Stomach (tissue), 19 donors: ENCODE measurements at places on chromosomes 4 and X.

DNA sequence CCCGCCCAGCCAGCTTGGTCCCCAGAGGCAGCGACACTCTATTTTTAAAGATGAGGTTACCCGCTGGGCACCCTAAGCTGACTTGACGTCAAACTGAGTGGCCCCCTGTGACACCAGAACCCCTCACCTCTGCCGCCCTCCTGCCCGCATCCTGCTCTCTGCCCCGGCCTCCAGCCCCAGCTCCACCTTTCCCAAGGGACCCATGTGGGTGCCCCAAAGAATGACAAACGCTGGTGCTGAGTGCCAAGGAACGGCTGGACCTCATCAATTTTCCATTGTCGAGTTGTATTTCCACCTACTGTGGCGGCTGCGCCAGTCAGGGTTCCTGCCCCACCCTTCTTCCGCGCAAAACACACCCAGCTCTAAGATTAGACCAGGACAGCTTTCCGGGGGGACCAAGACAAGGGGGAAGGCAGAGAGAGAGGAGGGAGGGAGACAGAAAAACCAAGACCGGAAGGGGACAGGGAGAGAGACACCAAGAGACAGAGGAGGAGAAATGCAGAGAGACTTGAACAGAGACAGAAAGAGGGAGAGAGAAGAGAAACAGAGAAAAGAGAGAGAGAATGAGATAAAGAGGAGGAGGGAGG lies 2.0 kb downstream of the PRKX start:
- DNase-seq = no peak

GRCh38 chrX:15315509-15315908 lies at the start of gene ASB11:
Gene ASB11, minus strand, starts transcription at chrX:15315640. Its CDS starts 35 bp downstream, at chrX:15315605.
- no peak for DNase-seq

GRCh38 chrX:15356444-15356843 lies 21.1 kb upstream of the PIGA start:
- no peak for DNase-seq

- DNase-seq = no peak
Observed at GRCh38 chr4:148017801-148018200, 285.9 kb downstream of the ARHGAP10 start.

- no peak for DNase-seq
Observed at GRCh38 chr4:169658975-169659715, 38.8 kb downstream of the CLCN3 start.
